T47D (cell line): ENCODE measurements at places on chromosomes 12 and 14.

- no peak for DNase-seq
Observed at GRCh38 chr12:30825341-30825740, 70.6 kb upstream of the CAPRIN2 start.

DNA sequence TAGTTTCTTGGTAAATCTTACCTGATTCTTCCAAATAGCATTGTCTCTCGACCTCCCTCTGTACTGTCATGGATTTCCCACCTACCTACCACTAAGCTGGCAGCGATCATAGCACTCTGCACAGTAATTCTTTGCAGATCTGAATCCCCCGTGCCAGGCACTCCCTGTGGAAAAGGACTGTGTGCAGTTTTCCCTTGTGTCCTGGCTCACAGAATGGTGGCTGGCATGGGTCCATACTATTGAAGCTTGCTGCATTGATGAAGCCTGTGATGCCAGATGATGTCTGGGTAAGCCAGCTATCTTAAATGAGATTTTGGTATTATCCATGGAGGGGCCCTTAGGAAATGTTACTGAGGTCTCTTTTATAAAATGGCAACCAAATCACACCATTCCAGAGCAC is 135.7 kb downstream of the RPAP3 start:
- DNase-seq = no peak

DNA sequence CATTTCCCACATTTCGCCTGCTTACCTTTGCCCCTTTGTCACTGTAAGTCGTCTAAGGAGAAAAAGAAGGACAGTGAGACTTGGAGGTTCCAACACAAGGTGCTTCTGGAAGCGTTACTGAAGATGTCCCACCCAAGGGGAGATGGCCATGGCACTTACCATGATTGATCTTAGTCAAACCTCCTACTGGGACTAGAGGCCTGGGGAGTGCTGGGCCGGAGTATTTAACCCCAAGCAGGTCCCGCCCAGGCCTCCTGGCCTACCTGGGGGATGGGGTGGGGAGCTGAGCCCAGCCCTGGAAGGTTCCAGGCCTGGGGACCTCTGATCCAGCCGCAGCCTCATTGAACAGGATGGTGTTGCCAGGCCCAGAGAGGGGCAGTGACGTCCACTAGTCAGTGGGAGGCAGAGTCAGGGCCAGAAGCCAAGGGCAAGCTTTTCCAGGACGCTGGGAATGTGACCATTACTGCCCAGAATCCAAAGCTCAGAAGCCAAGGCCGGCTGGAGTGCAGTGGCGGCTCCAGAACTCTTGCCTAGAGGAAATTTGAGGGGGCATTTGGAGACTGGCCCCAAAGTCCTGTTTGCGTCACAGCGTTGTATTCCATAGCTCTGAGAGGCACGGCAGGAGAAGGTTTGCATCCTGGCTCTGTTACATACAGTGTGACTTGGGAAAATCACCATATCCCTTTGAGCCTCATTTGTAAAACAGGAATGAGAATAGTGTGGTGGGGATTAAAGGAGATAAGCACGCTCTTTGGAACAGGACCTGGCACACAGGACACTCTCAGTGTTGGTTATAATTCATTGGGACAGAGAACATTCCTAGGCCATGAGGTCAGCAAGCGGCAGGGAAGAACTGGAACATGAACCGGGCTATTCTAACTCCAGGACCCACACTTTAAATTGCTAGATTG is at the start of gene HPD:
Gene HPD, minus strand, starts transcription at position 198 of the 911 bp plus-strand sequence. Its CDS starts 36 bp downstream, at position 162.
- peak; percentile 79 for DNase-seq

DNA sequence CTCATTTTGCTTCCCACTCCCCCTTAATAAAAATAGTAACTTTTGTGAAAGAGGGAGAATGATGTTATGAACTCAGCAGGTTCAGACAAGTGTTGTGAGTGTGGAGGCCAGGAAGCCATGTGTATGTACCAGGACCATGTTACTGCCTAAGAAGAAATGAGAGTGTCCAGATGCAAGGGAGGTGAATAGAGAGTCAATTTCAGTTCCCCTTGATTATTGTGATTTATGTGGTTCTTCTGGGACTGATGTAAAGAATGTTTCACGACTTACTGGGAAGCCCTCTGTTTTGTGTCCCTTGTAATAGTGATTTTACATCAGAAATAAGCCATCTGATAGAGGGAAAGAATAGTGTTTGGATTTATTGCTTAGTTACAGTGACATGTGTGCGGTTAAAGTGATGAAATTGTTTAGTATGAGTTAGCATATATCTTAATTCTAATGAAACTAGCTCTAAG is 32.5 kb downstream of the FBXO34 start:
- DNase-seq = no peak

DNA sequence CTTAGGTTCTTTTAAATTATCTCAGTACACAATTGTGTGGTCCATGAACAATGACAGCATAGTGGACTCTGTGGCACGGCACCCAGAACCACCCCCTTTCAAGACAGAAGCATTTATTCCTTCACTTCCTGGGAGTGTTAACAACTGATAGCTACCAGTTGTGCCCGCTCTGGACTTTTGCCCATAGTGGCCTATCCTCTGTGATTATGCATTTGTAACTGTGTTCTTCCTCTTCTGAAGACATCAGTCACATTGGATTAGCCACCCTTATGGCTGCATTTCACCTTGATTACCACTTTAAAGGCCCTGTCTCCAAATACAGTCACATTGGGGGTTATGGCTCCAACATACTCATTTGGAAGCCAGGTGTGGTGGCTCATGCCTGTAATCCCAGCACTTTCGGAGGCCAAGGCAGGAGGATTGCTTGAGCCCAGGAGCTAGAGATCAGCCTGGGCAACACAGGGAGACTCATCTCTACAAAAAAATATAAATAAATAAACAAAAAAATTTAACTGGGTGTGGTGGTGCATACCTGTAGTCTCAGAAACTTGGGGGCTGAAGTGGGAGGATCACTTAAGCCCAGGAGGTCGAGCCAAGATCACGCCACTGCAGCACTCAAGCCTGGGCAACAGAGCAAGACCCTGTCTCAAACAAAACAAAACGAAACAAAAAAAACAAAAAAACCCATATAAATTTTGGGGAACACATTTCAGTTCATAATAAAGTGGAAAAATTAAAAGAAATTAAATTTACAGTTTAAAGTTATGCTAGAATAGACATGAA is 27.6 kb upstream of the PHC1 start:
- DNase-seq = no peak

DNA sequence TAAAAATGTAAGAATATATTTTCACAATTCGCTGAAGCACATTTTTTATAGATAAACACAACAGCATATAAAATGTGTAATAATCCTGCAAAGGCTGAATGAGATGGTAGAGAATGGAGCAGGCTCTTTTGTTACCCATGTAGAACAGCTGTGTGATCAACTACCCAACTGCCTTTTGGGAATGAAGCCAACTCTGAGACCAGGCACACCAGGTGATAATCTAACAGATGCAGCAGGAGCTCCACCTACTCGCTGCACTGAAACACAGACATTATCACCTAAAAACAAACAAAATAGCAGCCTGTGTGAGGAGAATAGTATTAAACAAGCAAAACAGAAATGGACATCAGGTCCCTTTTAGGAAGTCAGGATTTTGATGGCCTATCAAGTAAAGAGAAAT is 183.3 kb downstream of the CCDC59 start:
- DNase-seq = no peak

DNA sequence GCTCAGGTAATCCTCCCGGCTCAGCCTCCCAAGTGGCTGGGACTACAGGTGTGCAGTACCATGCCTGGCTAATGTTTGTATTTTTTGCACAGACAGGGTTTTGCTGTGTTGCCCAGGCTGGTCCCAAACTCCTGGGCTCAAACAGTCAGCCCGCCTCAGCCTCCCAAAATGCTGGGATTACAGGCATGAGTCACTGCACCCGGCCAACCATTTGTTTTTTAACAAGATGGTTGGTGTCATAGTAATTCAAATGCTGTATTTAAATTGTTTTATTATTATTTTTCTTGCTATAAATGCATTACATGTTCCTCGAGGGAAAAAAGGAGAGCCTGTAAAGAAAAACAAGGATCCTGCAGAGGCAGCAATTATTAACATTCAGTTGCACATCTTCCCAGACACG is 83.9 kb downstream of the EP400 start:
- DNase-seq = no peak

DNA sequence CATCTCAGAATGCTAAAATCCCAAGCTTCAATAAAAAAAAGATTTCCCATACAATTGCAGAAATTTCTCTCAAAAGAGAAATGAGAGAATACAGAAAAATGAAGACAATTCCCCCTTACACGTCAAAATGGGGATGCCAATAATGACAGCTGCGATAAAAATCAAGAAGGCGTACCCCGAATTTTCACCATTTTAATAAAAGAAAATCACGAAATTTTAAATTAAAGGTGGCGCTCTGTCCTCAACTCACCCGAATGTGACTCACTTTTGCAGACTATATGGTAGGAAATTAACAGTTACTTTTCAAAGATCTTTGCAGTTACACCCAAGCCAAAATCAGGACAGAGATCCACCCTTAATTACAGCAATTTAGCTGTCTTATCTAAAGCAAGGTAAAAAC is 2.1 kb downstream of the ATP2B1 start:
- no peak for DNase-seq

GRCh38 chr14:75315144-75315543 is 36.5 kb downstream of the FOS start:
- no peak for DNase-seq

GRCh38 chr12:10190558-10191388 is 11.9 kb downstream of the TMEM52B start:
- no peak for DNase-seq

GRCh38 chr12:42617622-42618021 is 28.1 kb upstream of the PRICKLE1 start:
- no peak for DNase-seq

- DNase-seq = no peak
Observed at GRCh38 chr14:97058074-97058467, 260.9 kb downstream of the VRK1 start.

GRCh38 chr14:72788255-72788654 is 105.6 kb downstream of the DPF3 start:
- no peak for DNase-seq

GRCh38 chr14:94377866-94378470 is 10.4 kb downstream of the SERPINA1 start:
- no peak for DNase-seq

DNA sequence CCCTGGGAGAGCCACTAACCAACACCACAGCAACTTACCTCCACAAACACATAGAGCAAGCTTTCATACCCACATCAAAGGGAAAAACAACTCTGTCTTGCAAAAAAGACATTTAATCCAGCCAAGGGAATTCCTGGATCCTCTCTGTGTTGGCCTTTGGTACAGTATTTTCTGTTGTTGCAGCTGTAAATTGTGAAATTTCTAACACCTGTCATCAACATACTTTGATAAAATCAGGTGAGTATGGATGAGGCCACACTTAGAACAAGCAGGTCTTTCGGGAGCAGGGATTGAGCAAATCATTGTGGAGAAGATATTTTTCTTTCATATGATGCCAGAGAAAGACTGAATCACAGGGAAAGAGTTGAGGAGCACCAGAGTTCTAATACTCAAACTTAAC is 89.3 kb downstream of the SPTSSA start:
- DNase-seq = no peak

DNA sequence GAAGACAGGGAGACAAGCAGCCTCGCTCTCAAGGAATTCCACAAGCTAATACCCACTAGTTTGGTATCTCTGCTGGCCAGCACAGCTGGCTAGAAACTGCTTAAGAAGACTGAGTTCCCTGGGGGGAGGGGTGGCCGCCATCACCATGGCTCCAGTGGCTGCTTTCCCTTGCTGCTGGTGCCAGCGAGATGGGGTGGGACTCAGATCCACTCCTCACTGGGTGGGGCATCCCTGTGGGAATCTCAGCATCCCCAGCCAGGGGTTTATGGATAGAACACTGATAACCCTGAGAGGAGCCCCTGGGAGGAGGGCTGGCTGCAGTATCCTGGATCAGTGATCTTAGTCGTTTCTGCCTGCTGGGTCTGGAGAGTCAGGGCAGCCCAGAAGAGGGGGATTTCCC is 170.6 kb upstream of the MDGA2 start:
- DNase-seq = no peak

- DNase-seq = peak; percentile 60
Observed at GRCh38 chr12:46585854-46586621, 213.5 kb upstream of the SLC38A2 start.

DNA sequence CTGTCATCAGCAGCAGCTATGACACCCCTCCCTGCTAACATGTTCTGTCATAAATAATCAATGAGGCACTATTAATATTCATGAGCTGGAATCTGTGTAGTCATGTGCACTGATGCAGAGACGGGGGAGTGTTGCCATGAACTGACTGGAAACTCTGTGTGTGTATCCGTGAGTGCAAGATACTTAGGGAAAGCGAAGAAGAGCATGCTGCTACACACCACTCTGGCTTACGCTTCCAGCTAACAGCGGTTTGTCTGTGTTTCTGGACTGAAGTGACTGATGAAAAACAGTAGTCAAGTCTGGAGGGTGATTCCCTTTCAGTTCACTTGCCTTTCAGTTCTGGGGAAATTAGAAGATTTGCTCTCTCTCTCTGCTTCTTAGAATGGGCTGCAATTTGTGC is 249.4 kb downstream of the PDZRN4 start:
- DNase-seq = no peak

GRCh38 chr12:109462868-109463692 is 14.0 kb downstream of the KCTD10 start:
- DNase-seq = peak; percentile 64

GRCh38 chr14:78005325-78005724 is 164.8 kb upstream of the NRXN3 start:
- DNase-seq = no peak

- no peak for DNase-seq
Observed at GRCh38 chr12:106081606-106082005, 57.1 kb downstream of the NUAK1 start.

DNA sequence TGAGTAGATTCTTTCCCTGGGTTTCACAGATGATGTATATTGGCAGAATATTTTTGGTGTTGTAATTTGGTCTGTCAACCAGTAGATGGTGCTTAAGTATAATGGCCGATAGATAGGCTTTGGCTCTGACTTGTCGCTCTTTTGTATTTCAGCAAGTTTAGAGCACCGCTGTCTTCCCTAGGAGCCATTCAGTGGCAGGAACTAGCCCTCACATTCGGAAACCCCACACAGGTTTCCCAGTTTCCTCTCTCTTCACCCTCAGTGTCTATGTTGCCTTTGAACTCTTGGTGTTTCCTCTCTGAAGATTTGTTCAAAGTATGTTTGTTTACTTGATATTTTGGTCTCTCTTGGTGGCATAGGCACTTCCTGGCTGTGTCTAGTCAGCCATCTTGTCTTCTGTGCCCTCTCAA is 102.2 kb downstream of the GPHN start:
- DNase-seq = no peak
